ENCODE measurements at places on chromosomes 13 and 19.

- no peak for DNase-seq
These were observed 165.4 kb downstream of the SUCLA2 start for GRCh38 chr13:47835470-47836228.

- no peak for DNase-seq
These were observed 10.2 kb downstream of the PPP1R14A start for GRCh38 chr19:38245826-38246498.

DNA sequence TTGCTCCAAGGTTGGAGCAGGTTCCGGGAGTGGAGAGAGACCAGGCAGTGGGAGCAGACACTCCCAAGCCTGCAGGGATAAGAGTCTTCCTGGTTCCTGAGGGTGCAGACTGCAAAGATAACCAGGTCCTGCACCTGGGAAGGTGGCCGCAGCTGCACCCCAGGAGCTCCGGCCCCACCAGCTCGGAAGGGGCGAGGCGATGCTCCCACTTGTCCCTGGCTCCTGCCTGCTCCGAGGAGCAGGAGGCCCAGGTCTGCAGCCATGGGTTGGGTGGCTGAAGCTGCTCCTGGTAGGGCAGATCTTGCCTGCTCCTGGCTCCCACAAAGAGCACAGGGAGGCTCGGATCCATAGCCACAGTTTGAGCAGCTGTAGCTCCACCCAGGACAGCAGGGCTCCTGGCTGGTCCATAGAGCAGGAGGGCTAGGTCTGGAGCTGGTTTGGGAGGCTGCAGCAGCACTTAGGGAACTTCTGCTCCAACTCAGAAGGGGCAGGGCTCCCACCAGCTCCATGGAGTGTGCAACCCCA lies 251.6 kb upstream of the GPC6 start:
- no peak for DNase-seq

- DNase-seq: no peak
These were observed 231.3 kb downstream of the SLITRK6 start for GRCh38 chr13:85567909-85568308.

- DNase-seq: no peak
These were observed 7.1 kb upstream of the CIRBP start for GRCh38 chr19:1261798-1262622.

GRCh38 chr19:5093297-5093928 lies 124.5 kb downstream of the KDM4B start:
- no peak for DNase-seq

DNA sequence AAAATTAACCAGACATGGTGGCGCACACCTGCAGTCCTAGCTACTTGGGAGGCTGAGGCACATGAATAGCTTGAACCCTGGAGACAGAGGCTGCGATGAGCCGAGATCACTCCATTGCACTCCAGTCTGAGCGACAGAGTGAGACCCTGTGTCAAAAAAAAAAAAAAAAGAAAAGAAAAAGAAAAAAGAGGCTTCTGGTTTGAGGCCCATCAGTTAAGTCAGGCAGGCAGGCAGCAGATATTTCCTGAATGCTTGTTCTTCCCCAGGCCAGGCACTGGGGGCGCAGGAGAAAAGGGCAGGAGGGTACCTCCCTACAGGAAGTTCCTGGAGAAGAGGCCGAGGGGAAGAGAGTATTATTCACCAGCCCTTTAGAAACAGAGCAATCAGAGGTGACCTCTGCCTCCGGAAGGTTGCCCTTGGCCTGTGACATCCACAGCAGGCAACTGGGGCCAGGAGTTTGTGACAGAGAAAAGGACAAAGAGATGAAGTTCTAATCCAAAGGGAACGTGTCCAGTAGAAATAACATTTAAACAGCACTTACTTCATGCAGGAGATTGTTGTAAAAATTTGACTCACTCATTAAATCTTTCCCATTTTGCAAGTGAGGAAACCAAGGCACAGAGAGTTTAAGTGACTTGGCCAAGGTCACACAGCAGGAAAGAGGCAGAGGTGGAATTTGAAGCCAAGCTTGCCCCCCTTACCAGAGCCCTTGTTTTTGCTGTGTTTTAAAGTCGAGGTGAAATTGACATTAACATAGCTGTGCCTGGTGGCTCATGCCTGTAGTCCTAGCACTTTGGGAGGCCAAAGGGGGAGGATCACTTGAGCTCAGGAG lies 4.3 kb upstream of the RLN3 start:
- no peak for DNase-seq

GRCh38 chr19:1248786-1249297 lies 459 bp downstream of the MIDN start:
- no peak for DNase-seq

DNA sequence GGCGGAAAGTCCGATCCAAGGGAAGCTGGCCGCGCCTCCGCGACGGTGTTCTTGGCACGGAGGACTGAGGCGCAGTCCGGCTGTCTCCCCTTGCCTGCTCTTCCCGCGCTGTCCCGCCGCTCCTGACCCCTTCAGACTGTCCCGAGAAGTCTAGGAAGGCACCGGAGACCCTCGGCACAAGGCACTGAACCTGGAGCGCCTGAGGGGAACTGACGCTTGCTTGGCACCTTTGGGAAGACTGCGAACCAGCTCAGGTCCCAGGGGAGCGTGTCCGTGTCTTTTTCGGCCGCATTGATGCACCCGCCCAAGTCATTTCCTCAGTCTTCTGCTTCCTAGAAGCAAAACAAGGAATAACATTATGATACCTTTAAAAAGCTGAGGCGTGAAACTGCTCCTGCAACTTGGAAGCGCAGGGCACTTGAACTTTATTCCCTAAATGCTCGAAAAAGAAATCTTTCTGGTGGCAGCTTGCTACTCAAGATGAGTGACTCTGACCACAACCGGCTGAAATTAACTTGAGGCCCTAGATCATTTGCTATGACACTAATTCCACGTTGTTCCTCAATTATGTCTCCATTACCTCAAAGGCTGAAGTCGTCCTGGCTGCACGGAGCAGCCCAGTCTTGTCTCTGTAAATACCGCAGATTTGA lies 735 bp upstream of the FLT1 start:
- no peak for DNase-seq

DNA sequence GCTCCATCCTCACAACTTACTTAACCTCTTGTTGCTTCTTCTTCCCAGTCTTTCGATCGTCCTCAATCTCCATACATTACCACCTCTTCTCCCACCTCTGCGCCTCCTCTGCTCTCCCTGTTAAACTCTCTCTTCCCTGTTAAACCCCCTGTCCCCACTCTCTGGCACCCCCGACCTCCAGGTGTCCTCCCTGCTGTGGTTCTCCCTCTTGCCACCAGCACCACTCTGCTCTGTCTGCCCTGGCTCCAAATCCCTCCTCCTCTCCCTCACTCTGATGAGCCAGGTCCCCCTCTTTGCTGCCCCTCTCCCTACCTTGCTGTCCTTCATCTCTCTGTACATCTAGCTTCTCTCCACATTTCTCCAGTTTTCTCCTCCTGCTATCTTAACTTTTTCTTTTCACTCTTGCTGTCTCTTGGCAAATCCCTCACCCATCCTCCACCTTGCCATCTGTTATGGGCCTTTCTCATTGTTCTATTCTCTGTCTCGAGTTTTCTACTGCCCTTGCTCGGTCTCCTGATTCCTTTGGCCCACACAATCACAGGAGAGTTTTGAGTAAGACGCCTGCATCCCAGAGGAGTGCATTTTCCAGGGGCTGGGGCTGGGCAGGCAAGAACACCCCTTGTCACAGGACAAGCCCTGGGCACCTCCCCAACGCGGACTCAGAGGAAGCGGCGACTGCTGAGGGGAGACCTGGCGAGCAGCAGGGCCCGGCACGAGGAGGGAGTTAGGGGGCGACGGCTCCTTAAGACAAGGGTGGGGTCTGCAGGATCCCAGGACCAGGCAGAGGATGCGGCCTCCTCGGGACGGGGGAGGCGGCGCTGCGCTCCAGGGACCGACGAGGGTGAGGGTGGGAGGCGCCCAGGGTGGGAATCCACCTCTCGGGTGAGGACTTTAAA lies 21.4 kb upstream of the ERVV-1 start:
- DNase-seq: no peak

GRCh38 chr13:31605076-31605860 lies 134.1 kb upstream of the RXFP2 start:
- DNase-seq: no peak

- DNase-seq: no peak
These were observed 2.9 kb upstream of the CERS1 start for GRCh38 chr19:18898607-18899408.

- no peak for DNase-seq
These were observed 3.2 kb upstream of the SPRYD7 start for GRCh38 chr13:49939321-49939720.

DNA sequence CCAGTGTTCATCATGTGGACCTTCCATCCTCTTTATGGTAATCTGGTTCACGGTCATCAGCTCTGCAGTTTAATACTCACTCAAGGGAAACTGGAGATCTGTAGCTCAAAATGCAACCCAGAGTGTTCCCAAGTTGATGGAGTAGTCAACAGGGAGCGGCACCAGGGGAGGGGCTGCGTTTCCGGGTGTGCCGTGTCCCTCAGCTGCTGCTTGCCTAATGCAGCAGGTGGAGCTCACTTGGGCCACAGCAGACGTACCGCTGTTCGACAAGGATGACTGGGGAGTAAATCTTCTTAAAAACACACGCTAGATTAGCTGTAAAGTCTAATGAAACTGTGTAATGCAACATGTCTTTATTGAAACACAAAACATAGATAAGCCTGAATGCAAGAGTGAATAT lies 81.1 kb downstream of the TNFSF13B start:
- DNase-seq: no peak

DNA sequence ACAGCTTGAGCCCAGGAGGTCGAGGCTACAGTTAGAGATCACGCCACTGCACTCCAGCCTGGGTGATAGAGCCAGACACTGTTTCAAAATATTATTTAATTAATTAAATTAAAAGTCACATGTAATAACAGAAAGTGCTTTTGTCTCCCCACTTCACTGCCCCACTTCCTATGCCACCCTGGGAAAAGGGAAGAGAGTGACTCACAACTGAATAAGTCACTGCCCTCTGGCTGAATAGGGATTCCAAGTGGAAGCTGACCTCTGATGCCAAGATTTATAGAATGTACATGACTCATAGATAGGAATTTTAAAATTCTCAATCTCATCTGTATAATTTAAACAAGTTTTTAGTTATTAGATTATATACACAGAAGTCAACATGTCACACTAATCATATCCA lies 22.2 kb upstream of the ERVV-1 start:
- DNase-seq: peak; percentile 67

Data from HS-5 (cell line).